ENCODE measurements at places on chromosomes 5 and 9.

GRCh38 chr9:89137542-89138462 is 40.8 kb downstream of the SHC3 start:
- DNase-seq: no peak

GRCh38 chr9:38010918-38011704 is 57.9 kb downstream of the SHB start:
- no peak for DNase-seq

DNA sequence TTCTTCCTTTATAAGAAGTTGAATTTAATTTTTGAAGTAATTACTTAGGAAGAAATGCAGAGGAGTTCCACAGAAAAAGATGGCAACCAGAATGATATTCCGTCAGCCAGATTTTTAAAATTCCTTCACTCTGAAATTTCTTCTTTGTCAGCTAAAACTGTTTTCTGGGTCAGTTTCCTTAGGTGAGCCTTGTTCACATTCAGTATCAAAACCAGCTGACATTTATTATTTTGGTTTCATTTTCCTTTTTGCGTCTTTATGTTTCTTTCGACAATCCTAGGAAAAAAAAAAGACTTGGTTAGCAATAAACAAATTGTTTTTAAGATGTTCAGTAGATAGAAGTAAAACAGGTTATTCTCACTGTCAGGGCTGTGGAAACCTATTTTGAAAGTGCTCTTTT is 4.1 kb upstream of the IARS1 start:
- DNase-seq: no peak

DNA sequence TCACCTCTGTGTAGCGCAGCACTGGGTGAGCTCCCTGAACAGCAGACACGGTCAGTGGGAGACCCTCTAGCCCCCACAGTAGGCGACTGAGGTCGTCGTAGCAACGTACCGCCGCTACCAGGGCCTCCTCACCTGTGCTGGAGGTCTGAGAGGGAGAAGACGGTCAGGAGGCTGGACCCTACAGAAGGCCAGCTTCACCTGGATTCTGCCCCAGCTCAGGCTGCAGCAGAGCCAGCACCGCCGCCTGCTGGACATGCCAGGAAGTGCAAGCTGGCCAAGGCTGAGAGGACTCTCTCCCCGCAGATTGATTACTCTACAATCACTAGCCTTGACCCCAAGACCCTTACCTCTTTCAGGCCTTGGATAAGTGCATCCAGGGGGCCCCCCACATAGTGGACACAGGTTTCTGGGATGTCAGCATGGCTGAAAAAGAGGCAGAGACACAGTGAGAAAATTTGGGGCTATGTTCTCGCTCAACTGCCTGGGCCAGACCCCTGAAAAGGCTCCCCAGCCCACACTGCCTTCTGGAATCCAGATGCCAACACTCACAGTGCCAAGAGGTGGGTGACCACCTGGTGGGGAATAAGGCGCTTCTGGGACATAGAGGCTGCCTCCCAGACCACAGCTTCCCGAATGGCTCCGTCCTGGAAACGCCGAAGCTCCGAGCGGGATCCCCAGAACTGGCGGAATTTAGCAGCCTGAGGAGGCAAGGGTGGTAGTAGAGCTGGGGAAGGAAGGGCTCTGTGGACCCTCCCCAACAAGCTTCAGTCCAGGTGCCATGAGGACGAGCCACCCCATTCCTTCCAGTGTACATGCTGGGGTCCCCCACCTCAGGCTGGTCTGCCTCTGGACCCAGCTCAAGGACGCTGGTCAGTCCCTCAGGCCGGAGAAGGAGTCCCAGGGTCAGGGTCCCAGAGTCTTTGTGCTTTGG is 6.9 kb downstream of the NOL6 start:
- DNase-seq: no peak

DNA sequence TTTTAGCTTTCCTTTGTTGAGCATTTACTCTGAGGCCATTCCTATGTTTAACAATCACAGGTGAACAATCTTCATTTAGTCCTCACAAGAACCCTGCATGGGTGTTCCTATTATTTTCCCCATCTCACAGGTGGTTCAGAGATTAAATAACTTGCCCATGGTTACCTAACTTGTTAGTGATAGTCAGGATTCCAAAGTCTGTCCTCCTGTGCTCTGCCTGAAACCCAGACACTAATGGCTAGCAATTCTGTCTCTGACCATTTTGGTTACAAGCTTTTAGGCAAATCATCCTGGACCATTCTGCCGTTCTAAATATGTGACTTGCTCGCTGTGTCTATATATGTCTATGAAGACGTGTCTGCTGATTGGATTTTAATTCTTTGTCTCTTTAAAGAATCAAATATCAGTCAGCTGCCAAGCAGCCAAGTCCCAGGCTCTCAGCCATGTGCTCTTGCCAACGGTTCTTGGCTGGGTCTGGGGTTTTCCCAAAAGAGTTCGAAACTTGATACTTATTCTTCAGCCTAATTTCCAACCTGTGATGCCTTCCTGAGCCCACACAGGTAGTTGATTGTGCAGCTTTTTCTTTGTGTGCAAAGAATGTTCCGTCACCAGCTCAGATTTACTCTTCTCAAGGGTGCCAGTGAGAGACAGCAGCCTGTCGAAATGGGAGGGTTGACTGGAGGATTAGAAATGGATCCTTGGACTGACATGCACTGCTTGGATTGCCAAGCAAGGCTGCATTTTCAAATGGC is 121.7 kb downstream of the NREP start:
- no peak for DNase-seq

DNA sequence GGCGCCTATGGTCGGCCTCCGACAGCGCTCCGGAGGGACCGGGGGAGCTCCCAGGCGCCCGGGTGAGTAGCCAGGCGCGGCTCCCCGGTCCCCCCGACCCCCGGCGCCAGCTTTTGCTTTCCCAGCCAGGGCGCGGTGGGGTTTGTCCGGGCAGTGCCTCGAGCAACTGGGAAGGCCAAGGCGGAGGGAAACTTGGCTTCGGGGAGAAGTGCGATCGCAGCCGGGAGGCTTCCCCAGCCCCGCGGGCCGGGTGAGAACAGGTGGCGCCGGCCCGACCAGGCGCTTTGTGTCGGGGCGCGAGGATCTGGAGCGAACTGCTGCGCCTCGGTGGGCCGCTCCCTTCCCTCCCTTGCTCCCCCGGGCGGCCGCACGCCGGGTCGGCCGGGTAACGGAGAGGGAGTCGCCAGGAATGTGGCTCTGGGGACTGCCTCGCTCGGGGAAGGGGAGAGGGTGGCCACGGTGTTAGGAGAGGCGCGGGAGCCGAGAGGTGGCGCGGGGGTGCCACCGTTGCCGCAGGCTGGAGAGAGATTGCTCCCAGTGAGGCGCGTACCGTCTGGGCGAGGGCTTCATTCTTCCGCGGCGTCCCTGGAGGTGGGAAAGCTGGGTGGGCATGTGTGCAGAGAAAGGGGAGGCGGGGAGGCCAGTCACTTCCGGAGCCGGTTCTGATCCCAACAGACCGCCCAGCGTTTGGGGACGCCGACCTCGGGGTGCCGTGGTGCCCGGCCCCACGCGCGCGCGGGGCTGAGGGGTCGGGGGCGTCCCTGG is 561 bp downstream of the DAPK1 start:
- peak; percentile 71 for DNase-seq

- no peak for DNase-seq
These were observed 22.1 kb downstream of the JADE2 start for GRCh38 chr5:134547579-134547978.

DNA sequence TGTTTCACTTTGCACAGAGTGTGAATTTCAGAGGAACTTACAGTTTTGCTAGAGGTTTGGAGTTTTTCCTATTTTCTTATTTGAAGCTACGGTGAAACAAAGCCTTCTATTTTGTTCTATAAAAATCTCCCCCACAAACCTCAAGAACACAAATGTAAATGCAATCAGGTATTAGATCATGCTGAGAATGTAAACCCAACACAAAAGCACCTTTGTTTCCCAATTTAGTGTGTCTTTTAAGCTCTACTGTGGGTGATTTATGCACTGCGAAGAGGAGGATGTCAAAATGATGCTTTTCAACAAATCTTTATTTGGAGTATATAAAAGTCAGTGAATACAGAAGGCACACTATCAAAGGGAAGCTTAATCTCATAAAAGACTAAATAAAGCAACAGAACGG is 4.3 kb upstream of the DRD1 start:
- no peak for DNase-seq

GRCh38 chr5:127801751-127802476 is 98.7 kb downstream of the CCDC192 start:
- peak; percentile 9 for DNase-seq

Data from large intestine (tissue), 12 donors.